ENCODE measurements at places on chromosomes 2 and 18.

GRCh38 chr2:140542627-140543026 is 1588.2 kb downstream of the LRP1B start:
- DNase-seq = no peak

DNA sequence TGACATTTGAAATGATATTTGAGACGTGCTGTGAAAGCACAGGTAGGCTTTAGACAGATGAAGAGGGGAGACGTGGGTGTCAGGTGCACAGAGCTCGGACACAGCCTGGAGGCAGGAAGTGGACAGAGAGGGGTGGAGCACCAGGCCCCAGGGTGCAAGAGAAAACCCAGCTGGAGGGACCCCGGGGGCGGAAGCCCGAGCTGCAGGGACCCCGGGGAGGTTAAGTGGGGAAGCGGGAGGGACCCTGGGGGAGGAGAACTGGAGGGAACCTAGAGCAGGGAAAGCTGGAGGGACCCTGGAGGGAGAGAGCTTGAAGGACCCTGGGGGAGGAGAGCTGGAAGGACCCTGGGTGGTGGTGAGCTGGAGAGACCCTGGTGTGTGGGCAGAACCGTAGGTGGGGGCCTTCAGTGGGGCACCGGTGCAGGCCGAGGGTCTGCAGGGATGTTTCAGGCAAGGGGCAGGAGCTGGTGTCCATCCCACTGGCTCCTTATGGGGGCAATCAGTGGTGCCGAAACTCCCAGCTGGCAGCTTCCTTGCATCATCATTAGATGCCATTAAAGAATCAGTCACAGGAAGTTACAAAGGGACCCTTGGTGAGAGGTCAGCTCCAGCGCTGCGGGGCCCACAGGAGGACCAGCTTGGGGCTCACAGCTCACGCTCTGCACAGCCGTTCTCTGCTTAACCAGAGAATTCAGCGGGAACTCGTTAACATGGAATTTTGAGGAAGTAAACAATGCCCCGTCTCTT is 246.6 kb downstream of the EIPR1 start:
- DNase-seq = no peak

GRCh38 chr2:190504912-190505311 is 29.6 kb downstream of the NEMP2 start:
- DNase-seq = no peak

DNA sequence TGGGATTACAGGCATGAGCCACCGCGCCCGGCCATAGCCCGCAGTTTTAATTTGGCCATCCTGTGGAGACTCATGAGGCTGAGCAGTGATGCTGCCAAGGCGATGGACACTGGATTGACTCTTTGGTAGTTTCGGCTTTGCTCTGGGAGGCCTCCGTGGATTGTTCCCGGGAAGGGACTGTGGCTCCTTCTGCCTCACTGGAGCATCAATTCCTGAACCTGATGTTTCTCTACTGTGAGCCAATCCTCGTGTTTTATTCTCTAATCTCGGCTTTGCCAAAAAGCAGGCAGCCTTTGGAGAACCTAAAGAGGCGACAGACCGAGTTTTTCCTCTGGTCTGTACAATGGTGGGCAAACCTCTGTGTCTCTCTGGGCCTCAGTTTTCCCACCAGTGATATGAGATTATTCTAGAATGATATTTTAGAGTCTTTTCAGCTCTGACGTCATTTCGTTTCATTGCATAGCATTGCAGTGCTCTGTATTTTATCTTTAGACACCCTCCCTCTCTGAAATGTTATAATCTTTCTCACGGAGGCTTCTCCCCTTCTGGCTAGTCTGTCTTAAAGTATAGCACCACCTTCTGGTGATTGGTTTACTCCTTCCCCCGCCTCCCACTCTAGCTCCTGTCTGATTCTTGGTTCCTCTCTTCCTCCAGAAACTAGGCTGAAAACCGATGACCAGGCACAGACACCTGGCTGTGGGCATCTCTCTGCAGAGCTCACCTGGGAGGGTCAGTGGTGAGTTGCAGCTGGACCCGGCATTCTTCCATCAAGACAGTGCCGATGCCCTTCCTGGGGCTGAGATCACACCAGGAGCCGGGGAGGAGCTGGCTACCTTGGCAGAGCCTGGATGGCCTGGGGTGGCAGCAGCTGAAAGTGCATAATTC is 341.3 kb downstream of the MYCN start:
- no peak for DNase-seq

GRCh38 chr2:158325782-158326340 is 130.7 kb downstream of the CCDC148 start:
- no peak for DNase-seq

GRCh38 chr2:238456970-238457926 is 30.5 kb downstream of the ASB1 start:
- no peak for DNase-seq

GRCh38 chr2:10406016-10406415 is 42.1 kb downstream of the ODC1 start:
- DNase-seq = no peak

- DNase-seq = no peak
These were observed 65.8 kb downstream of the ARHGAP28 start for GRCh38 chr18:6795307-6795706.

- no peak for DNase-seq
These were observed 83.8 kb upstream of the FAM237A start for GRCh38 chr2:206558492-206558891.

DNA sequence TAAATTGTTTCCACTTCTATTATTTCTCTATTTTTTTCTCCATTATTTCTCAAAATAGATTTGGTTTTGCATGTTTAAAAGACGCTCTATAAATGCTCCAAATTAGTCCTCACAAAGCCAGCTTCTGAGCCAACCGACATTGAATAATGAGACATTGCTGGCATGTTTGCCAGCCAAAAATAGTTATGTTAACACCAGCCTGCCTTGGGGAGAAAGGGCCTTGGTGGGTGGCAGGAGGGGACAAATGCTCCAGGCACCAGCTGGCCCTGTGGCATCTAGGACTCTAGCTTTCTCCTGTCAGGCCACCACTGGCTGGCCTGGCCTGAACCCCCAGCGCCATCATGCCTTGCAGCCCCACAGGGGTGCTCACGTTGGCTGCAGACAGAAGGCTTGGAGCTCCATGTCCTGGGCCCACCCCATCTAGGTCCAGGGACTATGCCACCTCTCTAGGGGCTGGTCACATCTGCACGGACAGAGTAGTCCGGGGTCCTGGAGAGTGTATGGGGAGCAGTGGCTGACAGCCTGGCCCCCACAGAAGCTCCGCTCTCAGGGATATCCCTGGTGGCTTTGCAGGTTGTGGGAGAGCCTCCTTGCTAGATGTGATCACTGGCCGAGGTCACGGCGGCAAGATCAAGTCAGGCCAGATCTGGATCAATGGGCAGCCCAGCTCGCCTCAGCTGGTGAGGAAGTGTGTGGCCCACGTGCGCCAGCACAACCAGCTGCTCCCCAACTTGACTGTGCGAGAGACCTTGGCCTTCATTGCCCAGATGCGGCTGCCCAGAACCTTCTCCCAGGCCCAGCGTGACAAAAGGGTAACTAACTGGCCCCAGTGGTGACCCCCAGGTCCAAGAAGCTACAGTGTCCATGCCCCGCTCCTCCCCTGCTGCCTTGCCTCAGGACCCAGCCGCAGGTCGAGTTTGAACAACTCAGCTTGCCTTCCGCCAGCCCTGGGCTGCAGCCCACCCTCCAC is 12.5 kb downstream of the ABCG8 start:
- no peak for DNase-seq

DNA sequence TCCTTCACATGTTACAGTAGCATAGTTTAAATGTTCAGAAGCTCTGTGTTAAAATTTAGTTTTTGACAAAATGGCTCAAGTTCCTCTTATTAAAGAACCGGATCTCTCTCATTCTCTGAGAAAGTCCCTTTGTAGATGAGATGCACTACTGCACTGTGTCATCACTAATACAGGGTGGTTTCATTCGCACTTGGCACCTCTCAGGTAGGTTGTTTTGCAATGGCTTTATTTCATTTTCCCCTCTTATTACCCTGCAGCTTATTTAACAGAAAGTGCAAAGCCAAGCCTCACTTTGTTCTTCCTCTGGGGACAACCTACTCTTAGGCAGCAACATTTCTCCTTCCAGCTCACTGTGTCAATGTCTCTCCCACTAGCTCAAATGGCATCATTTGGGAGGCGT is 185.1 kb downstream of the DLGAP1 start:
- DNase-seq = no peak

- no peak for DNase-seq
These were observed 47.1 kb downstream of the SPTBN1 start for GRCh38 chr2:54503192-54503591.

DNA sequence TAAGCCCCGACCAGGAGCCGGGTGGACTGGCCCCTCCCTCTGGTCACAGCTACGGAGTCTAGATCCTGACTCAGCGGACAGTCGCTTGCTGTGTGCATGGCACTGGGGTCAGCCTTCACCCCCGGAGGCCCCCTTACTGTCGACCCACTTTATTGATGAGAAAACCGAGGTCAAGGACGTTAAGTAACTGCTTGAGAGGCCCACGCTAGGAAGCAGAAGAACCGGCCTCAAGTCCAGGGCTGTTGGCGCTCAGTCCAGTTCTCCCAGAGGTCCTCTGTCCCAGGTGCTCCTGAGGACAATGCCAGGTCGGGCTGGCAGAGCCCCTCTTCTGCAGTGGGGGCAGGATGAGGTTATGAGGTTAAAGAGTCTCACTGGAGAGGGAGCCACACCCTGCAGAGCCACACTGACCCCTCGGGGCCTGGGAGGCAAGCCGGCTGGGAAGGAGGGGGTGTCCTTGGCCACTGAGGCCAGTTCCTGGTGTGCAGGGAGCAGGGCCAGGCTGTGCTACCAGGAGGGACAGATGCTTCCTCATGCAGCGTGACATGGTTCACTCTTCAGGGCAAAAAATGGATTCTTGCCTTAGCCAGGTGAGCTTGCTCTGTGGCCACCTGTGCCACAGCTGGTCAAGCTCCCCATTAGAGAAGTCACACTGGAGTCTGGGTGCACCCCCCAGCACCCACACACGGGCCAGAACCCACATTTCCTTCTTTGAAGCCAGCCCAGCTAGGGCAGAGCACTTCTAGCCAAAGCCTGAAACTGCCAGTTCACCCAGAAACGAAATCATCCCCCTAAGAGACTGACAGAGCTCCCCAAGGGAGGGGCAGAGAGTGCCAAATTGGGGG is 47.3 kb upstream of the HPCAL1 start:
- DNase-seq = no peak

DNA sequence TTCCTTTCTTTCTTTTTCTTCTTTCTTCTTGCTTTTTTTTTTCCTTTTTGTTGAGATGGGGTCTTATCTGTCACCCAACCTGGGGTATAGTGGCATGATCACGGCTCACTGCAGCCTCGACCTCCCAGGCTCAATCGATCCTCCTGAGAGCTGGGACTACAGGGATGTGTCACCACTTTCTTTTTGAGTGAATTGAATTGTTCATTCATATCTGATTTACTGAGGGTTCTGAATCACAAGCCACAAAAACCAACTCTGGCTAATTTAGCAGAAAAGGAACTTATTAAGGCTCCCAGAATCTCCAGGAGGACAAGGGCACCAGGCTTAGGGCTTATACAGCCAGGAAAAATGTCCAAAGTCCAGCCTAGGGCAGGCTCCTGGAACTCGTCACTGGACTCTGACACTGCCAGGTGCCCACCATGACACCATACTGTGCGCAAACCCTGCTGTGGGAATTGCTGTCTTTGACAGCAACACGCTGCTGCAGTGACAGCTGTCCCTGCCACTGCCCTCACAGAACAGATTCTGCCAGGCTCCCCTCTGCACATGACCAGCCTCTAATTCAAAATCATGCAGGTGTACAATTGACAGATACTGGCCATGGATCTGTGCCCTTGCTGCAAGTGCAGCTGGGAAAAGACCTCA is 42.9 kb upstream of the EML6 start:
- DNase-seq = no peak

GRCh38 chr2:114940785-114941458 is 498.5 kb downstream of the DPP10 start:
- DNase-seq = no peak

- no peak for DNase-seq
These were observed 683.3 kb upstream of the KLHL29 start for GRCh38 chr2:22701561-22702160.

GRCh38 chr2:167785606-167786216 is 461.7 kb downstream of the STK39 start:
- no peak for DNase-seq

DNA sequence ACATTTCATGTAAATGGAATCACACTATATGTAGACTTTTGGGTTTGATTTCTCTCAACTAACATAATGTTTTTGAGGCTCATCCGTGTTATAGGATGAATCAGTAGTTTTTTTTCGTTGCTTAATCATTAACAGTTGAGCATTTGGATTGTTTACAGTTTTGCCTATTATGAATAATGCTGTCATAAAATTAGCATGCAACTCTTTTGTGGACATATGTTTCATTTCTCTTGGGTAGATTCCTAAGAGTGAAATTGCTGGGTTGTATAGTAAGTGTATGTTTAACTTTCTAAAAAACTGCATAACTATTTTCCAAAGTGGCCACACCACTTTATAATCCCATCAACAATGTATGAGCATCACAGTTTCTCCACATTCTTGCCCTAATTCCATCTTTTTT is 7.7 kb upstream of the RHBDD1 start:
- no peak for DNase-seq

- DNase-seq = no peak
These were observed 479.7 kb downstream of the PARD3B start for GRCh38 chr2:205024822-205025518.

DNA sequence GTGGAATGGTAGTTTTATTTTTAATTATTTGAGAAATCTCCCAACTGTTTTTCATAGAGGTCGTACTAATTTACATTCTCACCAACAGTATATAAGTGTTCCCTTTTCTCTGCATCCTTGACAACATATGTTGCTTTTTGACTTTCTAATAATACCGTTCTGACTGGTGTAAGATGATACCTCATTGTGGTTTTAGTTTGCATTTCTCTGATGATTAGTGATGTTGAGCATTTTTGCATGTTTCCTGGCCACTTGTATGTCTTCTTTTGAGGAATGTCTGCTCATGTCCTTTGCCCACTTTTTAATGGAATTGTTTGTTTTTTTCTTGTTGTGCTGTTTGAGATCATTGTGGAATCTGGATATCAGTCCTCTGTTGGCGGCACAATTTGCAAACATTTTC is 242.5 kb downstream of the ZNF521 start:
- DNase-seq = no peak

DNA sequence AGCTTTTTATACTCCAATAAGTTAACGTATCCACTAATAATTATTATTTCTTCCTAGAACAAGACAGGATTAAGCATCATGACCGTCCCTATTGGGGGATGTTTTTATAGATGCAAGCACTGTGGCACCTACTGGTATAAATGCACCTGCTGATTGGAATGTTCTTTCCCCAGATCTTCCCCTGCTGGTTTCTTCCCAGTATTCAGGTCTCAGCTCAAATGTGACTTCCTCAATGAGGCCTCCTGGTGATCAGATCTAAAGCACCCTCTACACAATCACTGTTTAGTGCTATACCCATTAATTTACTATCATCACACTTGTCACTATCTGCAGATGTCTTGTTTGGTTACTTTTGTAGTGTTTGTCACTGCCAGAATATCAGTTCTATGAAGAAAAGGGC is 3.9 kb upstream of the TYMS start:
- DNase-seq = no peak

Measured in activated naive CD4-positive, alpha-beta T cell (primary cell).